ENCODE measurements at places on chromosomes 13 and 19.

GRCh38 chr13:56720841-56721240, 419.9 kb upstream of the PRR20A start:
- DNase-seq: no peak

DNA sequence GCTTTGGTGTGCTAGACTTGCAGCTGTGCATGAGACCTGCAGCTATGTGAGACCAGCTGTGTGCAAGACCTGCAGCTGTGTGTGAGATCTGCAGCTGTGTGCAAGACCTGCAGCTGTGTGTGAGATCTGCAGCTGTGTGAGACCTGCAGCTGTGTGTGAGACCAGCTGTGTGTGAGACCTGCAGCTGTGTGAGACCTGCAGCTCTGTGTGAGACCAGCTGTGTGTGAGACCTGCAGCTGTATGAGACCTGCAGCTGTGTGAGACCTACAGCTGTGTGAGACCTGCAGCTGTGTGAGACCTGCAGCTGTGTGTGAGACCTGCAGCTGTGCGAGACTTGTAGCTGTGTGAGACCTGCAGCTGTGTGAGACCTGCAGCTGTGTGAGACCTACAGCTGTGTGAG, 6.7 kb upstream of the DCUN1D2 start:
- DNase-seq: no peak

- DNase-seq: no peak
Observed at GRCh38 chr19:7428651-7429113, 60.2 kb downstream of the PEX11G start.

- peak; percentile 27 for DNase-seq
Observed at GRCh38 chr13:39692660-39693438, 37.4 kb downstream of the COG6 start.

GRCh38 chr13:67061750-67062149, 168.4 kb downstream of the PCDH9 start:
- no peak for DNase-seq

- no peak for DNase-seq
Observed at GRCh38 chr13:47397739-47398138, 500.9 kb upstream of the HTR2A start.

DNA sequence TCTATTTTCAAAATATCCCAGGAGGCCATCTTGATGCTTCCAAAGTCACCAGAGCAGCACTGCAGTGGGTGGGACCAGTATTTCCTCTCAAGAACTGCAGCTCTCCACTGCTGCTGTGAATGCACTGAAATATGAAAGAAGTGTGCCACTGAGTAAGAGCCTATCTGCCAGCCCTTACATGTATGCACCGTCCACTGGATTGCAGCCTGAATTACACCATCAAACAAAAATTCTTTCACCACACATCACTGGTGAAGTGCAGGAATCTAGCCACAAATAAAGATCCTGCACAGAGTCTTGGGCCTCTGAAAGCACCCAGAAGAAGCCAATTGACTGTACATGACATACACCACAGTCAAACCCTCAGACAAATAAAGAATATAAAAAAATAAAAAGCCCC, 249.0 kb downstream of the LHFPL6 start:
- peak; percentile 79 for DNase-seq

GRCh38 chr19:40091205-40092129, 724 bp upstream of the ZNF780A start:
- no peak for DNase-seq

DNA sequence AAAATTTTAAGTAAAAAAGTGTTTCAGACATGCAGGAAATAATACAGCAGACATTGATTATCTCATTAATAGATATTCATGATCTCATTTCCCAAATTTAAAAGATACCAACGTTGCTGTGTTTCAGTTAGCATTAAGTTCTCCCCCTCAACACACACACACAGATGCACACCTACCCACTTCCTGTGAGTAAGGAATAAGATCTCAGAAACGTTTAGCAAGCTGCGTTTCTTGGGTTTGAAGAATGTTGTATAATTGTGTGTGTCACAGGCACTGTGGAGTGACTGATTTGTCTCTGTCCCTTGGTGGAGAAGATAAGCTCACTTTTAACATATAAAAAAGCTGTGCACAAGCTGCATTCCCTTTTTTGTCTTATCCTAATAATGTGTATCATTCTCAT, 196.8 kb downstream of the PDS5B start:
- DNase-seq: peak; percentile 42

DNA sequence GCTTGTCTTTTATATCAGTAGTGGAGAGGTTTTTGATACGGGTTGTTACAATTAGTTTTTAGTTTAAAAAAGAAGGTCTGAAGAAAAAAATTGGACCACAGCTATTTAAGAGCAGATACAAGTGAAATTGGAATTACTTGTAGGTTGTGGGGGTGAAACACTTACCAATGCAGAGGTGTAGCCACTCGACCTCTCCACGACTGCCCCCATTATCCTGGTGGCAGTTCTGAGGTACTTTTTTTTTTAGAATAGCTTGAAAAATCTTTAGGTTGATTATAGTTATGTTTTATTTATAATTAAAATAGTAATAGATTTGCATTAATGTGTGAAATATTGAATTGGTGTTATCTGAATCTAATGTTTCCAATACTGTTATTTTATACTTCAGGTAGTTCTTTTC, 60.7 kb downstream of the PAN3 start:
- DNase-seq: no peak

GRCh38 chr19:18933297-18933696, 7.7 kb downstream of the HOMER3 start:
- no peak for DNase-seq

- DNase-seq: no peak
Observed at GRCh38 chr19:51135986-51136762, 5.9 kb upstream of the SIGLEC7 start.

- no peak for DNase-seq
Observed at GRCh38 chr13:43472980-43473379, 313.8 kb downstream of the ENOX1 start.

DNA sequence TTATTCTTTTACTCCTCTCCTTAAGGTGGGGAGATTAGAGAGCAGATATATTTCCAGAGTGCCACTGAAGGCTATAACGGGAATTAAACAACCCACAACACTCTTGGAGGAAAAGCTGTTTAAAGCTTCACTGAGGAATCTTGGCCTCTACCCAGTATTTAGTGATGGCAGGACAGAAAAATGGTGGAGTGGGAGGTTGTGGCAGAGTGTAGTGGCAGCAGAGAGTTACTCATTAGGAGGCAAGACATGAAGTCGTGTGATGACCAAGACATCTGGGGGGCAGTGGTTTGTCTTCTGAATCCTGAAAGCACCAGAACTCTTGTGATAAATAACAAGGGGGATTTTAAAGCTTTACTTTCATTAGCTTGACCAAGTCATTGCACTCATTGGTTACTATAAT, 563.5 kb upstream of the SLITRK5 start:
- DNase-seq: peak; percentile 13

- DNase-seq: peak; percentile 60
Observed at GRCh38 chr13:110127986-110128511, 178.9 kb downstream of the COL4A1 start.

DNA sequence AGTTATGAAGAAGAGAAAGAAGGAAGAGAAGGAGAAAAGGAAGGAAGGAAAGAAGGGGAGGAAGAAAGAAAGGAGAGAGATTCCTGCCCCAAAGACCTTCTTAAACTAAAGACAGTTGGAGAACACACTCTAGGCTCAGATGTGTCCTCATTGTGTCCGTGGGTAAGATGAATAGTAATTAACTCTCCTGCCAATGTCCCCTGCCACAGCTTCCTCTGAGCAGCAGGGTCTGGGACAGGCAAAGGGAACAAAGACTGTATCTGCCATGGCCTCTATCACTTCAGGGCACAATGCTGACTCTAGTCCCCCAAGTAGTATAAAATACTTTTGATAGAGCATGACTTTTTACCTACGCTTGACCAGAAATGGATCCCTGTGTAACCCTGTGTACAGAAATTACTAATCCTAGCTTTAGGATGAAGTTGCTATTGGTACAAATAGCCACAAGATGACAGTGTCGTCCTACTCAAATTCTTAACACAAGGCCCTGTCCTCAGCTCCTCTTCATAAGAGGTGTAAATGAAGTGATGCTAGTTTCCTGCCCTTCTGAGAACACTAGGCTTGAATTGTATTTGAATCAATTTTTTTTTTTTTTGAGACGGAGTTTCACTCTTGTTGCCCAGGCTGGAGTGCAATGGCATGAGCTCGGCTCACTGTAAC, 186.2 kb upstream of the GPR12 start:
- DNase-seq: peak; percentile 66

GRCh38 chr19:17210296-17210695, 4.9 kb upstream of the USE1 start:
- DNase-seq: peak; percentile 10

- no peak for DNase-seq
Observed at GRCh38 chr13:31853643-31854326, 114.5 kb downstream of the RXFP2 start.

GRCh38 chr19:42313096-42313839, at the start of gene TMEM145:
TSS of gene TMEM145 (plus strand) at chr19:42313309. CDS start at chr19:42313377, 68 bp downstream.
- peak; percentile 44 for DNase-seq

GRCh38 chr19:48170817-48171347, 402 bp downstream of the ZSWIM9 start:
- DNase-seq: no peak

- DNase-seq: peak; percentile 52
Observed at GRCh38 chr19:52638601-52639000, 446 bp upstream of the ZNF83 start.

GRCh38 chr13:108943842-108944241, 314.4 kb downstream of the MYO16 start:
- no peak for DNase-seq

- DNase-seq: no peak
Observed at GRCh38 chr13:59879281-59879680, 284.4 kb downstream of the DIAPH3 start.

DNA sequence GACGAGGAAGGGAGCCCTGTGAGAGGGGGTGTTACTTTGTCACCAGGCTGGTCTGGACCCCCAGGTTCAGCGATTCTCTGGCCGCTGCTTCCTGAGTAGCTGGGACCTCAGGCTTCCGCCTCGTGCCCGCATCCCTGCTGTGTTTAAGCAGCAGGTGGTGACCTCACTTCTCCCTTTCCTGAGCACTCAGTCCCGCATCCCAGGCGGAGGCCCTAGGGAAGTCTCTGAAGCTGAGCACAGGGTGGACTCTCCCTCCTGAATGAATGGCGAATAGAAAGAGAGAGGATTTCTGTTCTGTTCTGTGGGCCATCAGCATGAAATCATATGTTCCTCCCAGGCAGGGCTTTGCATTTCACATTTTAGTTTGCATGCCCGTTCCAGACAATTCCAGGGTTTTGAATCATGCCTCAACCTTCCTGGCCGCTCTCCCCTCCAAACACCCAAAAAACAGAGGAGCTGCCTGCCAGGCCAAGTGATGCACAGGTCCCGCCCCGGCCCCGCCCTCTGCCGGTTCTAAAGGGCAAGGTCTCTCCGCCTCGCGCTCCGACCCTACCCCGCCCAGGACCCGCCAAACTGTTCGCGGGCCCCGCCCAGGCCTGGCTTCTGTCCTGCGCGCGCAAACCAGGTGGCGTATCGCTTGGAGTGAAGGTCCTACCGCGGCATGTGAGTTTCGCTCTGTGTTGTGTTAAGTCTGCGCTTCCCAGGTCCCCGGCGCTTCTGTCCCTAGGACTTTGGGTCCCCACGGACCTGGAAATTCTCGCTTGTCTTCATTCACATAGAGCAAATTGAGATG, 35.1 kb upstream of the ZNF808 start:
- DNase-seq: no peak

GRCh38 chr13:101751488-101751887, 299.0 kb downstream of the ITGBL1 start:
- DNase-seq: peak; percentile 61

GRCh38 chr19:32971012-32971595, 654 bp downstream of the CEP89 start:
- peak; percentile 3 for DNase-seq

DNA sequence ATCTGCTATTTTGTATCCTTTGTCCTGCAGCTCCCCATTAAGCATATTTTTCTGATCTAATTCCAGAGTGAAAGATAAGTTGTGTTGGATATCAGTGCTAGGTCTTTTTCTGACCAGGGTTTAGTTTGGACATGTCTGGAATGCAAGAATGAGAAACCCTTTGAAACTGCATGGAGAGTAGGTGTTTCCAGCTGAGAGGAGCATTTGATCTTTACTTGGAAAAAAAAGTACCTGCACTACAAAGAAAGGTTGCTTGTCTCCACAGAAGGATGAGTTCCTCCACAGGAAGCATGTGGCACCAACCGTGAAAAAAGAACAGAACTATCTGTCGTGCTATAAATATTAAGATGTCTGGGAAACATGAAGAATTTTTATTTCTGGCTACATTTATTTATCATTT, 36.6 kb upstream of the MED4 start:
- no peak for DNase-seq

GRCh38 chr19:38731654-38732301, 12.5 kb downstream of the CAPN12 start:
- DNase-seq: no peak

GRCh38 chr13:47000165-47000564, 103.3 kb upstream of the HTR2A start:
- peak; percentile 24 for DNase-seq

- no peak for DNase-seq
Observed at GRCh38 chr13:86907156-86907555, 764.0 kb upstream of the SLITRK5 start.

- DNase-seq: no peak
Observed at GRCh38 chr19:36986601-36987000, 70.5 kb downstream of the ZNF568 start.

GRCh38 chr19:1489463-1490310, 463 bp downstream of the PCSK4 start:
- no peak for DNase-seq

GRCh38 chr13:35826626-35827254, 304.4 kb downstream of the DCLK1 start:
- DNase-seq: no peak

GRCh38 chr13:41107584-41108014, 25.0 kb downstream of the KBTBD6 start:
- no peak for DNase-seq

GRCh38 chr19:24065243-24065642, 21.7 kb upstream of the ZNF254 start:
- no peak for DNase-seq

- DNase-seq: no peak
Observed at GRCh38 chr13:113902481-113902880, 38.6 kb upstream of the GAS6 start.

DNA sequence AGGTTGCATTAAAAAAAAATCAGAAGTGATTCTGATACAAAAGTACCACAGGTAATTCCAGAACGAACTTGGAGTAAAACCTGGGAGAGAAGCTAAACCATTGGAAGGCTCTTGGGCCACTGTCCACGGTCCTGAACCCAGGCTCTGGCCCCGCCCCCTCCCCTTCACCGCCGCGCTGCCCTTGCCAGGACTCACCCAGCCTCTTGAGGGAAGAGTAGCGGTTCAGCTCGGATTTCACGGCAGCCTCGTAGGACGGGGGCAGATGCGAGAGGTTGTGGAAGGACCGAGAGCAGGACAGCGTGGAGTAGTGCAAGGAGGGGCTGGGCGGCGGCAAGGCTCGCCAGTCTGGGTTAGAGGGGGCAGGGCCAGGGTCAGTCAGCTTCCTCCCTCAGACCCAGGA, 5.7 kb downstream of the SHISA7 start:
- peak; percentile 39 for DNase-seq

DNA sequence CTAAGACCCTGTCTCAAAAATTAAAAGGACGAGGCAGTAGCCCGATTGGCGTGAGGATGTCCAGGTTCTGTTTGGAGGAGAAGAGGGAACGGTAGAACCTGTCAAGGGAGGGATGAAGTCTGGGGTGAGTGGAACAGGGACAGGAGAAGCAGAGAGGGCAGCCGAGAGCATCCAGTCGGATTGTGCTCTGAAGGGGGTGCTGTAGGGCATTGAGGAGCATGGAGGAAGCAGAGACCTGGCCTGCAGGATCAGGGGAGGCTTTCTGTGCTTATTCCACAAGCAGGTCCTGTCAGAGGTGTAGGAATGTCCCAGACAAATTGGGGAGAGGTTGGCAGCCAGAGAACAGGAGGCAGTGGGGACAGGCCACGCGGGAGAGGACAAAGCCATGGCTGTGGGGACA, 14.1 kb downstream of the AP2A1 start:
- DNase-seq: no peak

All from AG10803 (cell line).